ENCODE measurements at places on chromosomes 1 and 21. TPM values are rescaled to one million over a fixed set of nuclear protein-coding genes. Genes with fewer than 3 reads are reported as not detected.

The CASP9 gene
- total RNA-seq, result 7.7 TPM

The KRTAP19-7 gene
- not detected for total RNA-seq

The TMEM79 gene
- 1.1 TPM for total RNA-seq

The CSF3R gene
- under 0.01 TPM for total RNA-seq

The ILF2 gene
- 137 TPM for total RNA-seq

The ACAP3 gene
- total RNA-seq, result 44.3 TPM

The F3 gene
- 2.0 TPM for total RNA-seq

The RNF223 gene
- total RNA-seq, result not detected
